ENCODE measurements at places on chromosomes 5 and 9.

- DNase-seq, result no peak
Measured at GRCh38 chr5:124825250-124825982, 79.0 kb upstream of the ZNF608 start.

DNA sequence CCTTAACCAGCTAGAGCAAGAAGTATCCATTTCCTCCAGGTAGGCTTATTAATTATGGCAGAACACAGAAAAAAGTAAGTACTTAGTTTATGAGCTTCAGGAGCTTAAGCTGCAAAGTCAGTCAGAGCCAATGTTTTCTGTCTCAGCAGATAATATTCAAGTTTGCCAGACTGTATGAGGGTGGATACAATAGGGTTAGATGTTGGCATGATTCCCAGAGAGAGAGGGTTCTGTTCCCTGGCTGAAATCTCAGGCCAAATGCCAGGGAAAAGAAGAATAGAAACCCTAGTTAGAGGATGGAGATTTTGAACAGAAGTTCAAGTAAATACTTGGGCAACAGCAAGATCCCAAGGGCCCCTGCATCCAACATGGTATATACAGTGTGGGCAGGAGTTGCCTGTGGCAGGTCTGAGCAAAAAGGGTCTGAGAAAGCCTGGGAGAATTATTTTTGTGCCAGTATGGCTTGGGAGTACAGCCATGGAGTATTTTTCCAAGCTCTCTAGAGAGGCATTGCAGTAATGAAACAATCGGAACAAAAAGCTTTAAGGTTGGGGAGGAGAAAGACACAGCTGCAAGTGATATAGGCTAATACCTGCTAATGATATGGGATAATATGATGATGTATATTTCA is 31.0 kb upstream of the ISOC1 start:
- no peak for DNase-seq

DNA sequence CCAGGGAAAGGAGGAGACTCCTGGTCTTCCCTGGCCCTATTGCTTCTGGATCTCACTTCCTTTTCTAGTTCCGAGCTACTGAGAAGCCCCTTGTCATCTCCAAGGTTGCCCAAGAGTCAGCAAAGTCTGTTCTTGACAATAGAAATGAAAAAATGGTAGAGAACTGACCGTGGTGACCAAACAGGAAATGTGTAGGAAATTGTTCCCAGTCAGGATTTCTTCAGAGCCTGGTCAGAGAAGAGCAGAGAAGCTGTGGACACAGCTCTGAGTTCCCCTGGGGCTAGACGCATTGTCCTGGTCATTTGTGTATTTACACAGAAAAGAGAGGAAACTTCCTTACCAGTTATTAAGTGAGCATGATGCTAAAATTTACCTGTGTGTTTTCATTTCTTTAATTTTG is 35.6 kb downstream of the S1PR3 start:
- DNase-seq, result no peak

GRCh38 chr9:104276709-104277245 is 182.7 kb downstream of the SMC2 start:
- no peak for DNase-seq

DNA sequence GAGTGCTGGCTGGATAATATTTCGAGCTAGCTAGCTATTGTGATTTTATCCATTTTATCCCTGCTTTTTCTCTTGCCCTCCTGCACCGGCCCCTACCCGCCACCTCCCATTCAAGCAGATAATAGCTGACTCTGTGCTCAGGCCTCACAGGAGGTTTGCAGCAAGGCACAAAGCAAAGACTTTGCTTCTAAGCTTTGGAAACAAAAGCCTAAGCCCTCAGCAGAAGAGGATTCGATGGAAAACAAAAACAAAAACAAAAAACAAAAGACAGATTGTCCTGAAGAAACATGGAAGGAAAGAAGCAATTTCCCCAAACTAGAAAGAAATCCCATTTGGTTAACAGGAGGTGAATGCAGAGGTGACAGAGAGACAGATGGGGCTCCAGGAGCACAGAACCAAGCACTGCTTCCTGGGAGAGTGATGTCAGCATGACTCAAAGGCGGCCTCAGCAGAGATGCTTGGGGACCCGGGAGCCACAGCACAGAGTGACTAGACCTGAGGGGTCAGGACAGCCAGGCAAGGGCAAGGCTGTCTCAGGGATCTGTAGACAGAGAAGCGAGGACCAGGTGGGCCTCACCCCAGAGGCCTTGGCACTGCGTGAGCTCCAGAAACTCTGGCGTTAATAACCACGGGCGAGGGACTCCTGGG is 28.4 kb downstream of the MTX3 start:
- no peak for DNase-seq

DNA sequence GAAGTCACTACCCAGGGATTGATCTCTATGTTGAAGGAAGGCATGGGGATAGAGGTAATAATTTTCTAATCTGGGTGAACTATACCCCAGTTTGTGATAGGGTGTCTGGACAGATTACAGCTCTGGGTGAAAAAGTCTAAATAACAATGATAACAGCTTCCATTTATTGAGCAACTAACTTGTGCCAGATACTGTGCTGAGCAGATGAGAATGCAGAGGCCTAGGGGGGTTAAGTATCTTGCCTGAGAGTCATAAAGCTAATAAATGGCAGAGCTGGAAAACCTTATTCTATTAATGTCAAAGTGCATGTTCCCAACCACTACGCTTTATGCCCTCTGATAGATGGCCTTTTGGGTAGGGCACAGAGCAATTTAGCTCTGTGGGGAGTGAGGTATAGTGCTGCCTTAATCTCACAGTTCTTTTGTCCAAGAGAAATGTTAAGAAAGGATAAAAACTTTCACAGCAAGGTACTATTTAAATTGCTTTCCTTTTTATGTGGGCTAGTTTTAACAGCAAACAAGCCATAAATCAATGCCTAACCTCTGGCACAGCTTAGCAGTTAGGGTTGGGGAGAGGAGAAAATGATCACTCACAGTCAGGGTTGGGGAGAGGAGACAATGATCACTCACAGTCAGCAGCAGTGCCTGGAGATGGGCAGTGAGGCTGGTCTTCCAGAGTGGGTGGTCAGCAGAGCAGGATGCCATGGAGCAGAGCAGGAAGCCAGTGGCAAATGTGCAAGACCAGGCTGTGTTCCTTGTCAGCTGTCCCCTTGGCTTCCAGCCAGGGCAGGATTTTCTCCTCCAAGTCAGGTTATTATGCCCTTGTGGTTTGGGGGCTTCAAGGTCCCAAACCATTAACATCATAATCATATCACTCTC is 187.0 kb downstream of the CARTPT start:
- no peak for DNase-seq

DNA sequence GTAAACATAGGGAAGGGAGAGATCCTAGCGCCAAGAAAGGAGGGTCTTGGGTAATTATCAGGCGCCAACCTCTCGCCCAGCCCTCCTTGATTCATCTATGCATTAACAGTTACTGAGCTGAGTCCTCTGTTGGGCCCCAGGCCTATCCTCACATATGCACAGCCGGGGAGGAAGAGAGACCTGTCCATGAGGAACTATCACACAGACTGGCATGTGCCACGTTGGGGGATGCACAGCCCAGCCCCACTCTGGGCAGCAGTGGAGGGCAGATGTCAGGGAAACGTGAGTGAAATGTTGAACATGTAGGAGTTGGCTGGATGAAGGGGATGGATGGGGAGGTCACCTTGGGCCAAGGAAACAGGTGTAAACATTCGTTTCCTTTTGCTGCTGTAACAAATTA is 18.8 kb upstream of the ENHO start:
- DNase-seq, result no peak

DNA sequence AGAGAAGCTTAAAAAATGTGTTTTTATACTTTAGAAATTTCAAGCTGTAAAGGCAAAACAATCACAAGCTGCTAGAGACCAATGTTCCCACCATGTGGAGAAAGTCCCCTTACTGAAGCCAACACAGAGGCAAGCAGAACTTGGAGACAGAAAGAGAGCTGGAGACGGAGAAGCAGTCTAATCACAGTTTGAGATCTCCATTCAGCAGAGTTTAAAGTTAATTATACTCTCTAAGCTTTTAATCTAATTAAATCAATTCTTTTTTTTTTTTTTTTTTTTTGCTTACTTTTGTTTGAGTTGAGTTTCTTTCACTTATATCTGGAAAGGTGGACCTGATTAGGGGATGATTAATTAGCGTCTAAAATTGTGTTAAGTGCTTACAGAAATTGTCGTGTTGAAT is 1534.3 kb downstream of the MAT2B start:
- no peak for DNase-seq

- DNase-seq, result no peak
Measured at GRCh38 chr5:177366528-177367322, 9.0 kb downstream of the RGS14 start.

GRCh38 chr9:1098551-1098950 is 48.4 kb downstream of the DMRT2 start:
- no peak for DNase-seq

DNA sequence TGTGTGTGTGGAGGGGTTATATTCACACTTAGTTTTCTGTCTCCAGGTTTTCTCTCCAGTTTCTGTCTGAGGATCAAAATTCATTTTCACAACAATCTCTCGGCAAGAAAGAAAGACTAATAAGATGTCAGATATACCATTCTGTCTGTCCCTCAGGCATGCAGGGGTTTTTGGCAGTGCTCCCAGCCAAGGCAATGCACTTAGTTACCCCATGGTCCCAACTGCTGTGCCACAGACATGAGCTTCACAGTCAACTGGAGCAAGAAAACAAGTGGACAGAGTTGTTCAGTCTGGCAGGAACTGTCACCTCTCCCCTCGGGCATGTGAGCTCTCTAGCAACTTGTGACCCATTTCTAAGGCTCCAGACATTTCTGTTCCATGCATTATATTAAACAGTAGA is 101.7 kb upstream of the LHFPL2 start:
- DNase-seq, result no peak

DNA sequence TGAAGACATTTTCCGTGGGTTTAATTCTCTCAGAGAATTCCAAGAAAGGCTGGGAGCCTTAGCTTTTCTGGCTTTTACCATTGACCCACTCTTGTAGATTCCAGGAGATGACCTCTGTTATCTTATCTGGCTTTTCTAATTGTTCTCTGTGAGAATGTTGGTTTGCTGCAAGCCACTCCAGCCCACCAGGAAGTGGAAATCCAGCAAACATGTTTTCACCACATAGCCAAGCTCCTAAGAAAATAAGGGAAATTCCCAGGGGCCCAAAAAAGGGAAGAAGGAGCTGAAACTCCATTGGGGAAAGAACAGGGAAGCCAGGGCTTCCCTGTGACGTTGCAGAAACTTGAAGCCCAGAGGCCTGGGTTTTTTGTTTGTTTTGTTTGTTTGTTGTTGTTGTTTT is 19.7 kb downstream of the GPR107 start:
- DNase-seq, result no peak

DNA sequence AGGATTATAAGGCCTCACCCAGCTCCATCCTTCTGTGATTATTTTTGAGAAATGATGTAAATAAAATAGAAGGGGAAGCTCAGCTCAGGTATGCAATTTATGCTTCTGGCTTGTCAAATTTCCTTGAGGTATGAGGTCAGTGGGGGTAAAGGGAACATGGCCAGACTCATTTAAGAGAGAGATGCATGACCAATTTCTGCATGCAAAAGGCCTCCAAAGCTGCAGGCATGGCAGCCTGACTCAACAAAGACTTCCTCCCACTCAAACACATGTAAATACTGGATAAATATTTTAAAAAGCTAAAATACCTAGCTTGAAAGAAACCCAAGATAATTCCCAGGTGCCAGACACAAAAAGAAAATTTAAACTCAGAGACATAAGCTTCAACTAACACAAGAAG is 101.4 kb upstream of the SLC1A3 start:
- no peak for DNase-seq

DNA sequence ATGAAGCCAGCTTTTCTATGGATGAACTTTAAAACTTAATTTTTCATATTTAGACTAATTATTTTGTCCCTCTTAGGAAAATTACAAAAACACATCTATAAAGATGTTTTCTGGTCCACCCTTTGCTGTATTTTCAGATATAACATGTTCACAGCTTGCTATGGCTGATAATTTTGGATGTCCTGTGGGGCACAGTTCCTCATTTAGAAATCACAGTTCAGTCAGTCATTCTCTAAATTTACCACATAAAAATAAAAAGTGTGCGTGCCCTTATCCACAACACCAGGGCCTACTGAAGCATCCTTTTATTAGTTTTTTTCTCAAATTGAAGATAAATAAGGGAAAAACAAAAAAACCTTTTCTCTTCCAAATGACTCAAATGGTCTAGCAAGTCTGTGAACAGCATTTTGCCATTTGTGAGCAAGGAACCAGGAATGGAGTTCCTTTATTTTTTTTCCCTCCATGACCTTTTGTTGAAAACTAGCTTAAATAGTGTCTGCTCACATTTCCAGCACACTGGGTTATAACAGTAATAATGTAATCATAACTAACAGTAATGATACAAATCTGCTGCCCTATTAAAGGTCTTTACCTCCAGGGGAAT is 87.1 kb downstream of the CEMIP2 start:
- DNase-seq, result no peak

GRCh38 chr5:10577371-10578292 is 13.8 kb downstream of the ANKRD33B start:
- no peak for DNase-seq

GRCh38 chr5:71587766-71588532 is 809 bp downstream of the MCCC2 start:
- DNase-seq, result no peak

DNA sequence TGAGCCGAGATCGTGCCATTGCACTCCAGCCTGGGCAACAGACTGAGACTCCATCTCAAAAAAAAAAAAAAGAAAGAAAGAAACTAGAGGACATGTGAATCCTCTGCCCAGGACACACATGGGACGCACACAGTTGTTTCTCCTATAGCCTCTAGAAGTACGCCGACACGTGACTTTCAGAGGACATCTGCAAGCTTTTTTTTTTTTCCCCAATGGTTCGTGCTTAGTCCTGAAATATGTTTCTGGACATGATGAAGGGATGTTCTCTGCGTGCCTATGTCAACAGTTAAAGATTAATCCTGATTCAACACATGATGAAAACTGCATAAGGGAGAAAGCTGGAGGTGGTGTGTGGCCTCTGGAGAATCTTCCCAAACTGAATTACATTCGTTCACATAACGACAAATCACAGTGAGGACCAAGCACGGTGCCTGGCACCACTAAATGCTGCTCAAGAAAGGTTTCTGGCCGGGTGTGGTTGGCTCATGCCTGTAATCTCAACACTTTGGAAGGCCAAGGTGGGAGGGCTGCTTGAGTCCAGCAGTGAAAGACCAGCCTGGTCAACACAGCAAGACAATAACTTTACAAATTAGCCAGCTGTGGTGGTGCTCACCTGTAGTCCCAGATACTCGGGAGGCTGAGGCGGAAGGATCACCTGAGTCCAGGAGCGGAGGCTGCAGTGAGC is 9.8 kb downstream of the COL23A1 start:
- no peak for DNase-seq

GRCh38 chr9:133869674-133870405 is 122.3 kb downstream of the VAV2 start:
- no peak for DNase-seq

GRCh38 chr5:77560677-77561263 is 68.7 kb upstream of the WDR41 start:
- no peak for DNase-seq

- DNase-seq, result no peak
Measured at GRCh38 chr9:112378328-112379176, 1.4 kb upstream of the HSDL2 start.

GRCh38 chr9:137326445-137327065 is 24.5 kb upstream of the NRARP start:
- DNase-seq, result no peak
